D721Med (cell line): ENCODE measurements at places on chromosomes 5 and 9.

GRCh38 chr5:127812570-127812969 lies 109.4 kb downstream of the CCDC192 start:
- DNase-seq = no peak

- peak; percentile 60 for DNase-seq
Observed at GRCh38 chr5:168427224-168427623, 59.0 kb upstream of the RARS1 start.

DNA sequence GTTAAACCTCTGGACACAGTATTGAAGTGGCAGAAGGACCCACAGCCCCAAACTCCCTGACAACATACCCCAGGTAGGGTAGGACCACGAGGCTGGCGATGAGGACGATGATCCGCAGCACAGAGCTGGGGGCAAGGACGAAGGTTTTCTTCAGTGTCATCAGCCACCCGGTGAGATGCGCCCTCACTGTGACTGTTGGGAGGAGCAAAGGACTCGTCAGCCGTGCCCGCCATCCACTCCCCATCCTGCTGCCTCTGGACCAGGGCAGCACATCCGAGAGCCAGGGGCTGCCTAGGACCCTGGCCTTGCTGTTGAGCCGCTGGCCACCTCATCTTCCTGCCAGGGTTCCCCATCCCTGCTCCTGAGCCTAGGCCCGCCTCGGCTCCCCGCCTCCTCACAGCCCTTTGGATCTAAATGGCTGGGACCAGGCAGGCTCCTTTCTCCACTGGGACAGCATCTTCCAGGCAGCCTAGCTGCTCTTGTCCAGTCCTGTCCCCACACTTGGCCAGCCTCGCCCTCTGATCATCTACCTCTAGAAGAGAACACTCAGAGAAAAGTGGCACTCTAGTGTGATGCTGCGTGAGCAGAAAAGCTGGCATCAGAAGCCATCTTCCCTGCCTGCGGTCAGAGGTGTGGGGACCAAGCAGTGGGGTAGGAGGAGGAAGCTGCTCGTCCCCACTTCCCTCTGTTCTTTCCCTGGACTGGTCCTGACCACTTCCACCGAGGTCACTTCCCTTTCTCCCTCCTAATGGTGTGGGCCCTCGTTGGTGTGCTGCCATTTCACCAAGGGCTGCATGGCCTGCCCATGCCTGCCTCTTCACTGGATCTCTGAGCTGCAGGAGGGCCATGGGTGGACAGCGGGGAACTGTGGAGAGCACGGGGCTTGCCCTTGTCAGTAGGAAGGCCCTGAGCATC lies 49.2 kb downstream of the OTULIN start:
- no peak for DNase-seq

GRCh38 chr5:149561848-149562247 lies 10.6 kb upstream of the CSNK1A1 start:
- no peak for DNase-seq

- DNase-seq = no peak
Observed at GRCh38 chr9:91560301-91560700, 136.7 kb upstream of the NFIL3 start.

DNA sequence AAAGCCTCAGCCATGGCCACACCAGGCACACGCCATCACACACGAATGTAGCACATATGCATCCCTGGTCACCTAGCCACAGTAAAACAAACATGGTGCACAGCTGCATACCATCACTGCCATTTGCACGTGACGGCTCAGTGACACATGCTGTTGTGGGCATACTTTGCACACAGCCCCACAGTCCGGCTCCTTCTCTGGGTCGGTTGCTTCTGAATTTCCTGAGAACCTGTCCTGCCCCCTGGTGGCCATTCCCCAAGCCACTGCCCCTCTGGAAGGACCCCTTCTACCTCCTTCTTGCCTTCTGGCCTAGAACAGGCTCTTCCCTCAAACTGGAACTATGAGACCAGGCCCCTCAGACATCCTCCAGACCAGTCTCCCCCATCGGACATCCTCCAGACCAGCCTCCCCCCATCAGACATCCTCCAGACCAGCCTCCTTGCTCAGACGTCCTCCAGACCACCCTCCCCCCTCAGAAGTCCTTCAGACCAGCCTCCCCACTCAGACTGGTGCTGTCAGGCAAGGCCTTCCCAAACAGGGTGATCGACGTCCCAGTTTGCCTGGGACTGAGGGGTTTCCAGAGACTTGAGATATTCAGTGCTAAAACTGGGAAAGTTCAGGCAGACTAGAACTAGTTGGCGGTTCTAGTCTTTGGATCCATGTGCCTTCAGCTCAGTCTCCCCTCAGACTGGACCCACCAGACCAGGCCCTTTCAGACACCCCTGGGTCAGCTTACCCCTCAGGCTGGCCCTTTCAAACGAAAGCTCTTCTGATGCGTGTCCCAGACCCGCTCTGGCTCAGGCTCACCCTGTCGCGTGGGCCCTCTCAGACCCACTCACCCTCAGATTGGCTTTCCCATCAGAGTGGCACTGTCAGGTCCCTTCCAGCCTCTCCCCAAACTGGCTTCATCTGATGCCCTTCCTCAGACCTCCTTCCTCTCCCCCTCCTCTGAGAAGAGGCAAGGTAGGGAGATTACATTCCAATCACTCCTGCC lies 24.3 kb upstream of the ENHO start:
- DNase-seq = no peak

DNA sequence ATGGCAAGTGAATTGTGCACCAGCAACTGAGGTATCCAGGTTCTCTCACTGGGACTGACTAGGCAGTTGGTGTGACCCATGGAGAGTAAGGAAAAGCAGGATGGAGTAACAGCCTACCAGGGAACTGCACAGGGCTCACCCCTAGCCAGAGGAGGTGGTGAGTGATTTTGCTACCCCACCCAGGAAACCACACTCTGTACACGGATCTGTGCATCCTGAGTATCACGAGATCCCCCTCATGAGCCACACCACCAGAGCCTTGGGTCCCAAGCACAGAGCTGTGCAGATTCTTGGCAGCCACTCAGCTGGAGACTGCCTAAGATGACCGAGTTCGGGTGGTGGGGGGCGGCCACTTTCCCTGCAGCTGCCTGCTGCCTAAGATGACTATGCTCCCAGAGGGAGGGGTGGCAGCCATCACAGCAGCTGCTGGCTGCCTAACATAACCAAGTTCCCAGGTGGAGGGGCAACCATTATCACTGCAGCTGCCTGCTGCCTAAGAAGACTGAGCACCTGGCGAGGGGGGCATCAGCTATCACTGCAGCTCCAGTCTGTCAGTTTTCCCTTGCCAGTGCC lies 48.4 kb upstream of the EFNA5 start:
- no peak for DNase-seq

DNA sequence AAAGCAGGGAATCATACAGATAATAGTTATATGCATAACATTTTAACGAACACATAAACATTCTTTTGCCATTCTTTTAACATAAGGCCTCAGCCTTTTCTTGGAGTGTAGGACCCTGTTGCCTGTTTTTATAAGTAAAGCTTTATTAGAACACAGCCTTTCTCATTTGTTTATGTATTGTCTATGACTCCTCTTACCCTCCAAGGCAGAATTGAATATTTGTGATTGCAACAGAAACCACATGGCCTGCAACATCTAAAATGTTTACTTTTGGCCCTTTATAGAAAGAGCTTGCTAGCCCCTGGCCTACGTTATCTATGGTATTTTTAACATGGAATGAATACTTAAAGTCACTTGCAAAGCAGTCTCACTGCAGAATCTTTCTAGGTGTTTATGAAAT lies 2.6 kb downstream of the SLC31A1 start:
- DNase-seq = no peak

DNA sequence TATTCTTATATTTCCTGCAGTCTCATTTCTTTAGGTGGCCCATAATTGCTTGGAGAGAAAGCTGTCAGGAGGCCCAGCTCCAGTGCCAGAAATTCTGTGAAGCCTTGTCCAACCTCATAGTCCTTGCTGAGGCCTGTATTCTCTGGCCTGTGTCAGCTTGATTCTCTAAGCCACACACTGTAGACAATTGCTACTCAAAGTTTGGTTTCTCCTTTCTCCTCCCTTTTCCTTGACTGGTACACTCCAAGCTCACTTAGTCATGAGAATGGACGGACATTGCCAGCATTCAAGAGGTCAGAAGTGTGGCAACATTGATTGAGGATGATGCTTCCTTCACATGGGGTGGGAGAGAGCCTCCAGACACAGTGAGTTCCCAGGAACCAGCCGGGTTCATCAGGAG lies 71.3 kb upstream of the CXCL14 start:
- no peak for DNase-seq

DNA sequence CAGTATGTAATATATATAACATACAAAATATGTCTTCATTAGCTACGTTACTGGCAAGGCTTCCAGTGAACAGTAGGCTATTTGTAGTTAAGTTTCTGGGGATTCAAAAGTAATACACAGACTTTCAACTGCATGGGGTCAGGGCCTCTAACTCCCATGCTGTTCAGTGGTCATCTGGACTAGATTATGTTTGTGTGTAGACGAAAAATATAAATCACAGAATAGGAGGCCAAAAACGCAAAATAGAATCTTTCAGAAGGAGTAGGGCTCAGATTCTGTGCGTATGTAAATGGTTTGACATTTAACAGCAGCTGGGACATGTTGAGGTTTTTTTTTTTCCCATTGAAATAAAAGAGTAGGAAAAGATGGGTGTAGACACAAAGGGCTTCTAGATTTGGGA lies 1048.7 kb upstream of the WWC1 start:
- no peak for DNase-seq

DNA sequence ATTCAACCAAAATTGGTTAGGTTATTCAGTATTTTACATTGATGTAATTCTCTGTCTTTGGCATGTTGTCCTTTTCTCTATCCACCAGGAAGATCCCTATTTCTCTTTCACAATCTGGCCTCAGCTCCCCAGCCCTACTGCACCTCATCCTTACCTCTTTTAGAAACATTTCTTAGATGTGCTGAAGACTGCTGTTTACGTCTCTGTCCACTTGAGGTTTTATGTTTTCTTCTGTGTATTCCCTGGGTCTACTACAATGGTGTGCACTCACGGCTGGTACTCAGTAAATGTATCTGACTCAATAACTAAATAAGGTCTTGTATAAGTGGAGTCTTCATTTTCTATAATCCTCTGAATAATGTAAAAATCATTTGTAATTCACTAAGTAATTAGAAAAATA lies 822.7 kb downstream of the DTWD2 start:
- no peak for DNase-seq

DNA sequence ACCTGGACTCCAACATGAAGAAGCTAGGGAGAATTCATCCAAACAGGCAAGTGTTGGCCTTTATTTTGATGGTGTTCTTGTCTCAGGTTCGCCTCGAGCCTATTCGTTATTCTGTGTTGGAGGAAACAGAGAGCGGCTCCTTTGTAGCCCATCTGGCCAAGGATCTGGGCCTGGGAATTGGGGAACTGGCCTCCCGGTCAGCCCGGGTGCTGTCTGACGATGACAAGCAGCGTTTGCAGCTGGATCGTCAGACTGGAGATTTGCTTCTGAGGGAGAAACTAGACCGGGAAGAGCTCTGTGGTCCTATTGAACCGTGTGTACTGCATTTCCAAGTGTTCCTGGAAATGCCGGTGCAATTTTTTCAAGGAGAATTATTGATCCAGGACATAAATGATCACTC lies 367 bp downstream of the PCDHB4 start:
- DNase-seq = no peak

DNA sequence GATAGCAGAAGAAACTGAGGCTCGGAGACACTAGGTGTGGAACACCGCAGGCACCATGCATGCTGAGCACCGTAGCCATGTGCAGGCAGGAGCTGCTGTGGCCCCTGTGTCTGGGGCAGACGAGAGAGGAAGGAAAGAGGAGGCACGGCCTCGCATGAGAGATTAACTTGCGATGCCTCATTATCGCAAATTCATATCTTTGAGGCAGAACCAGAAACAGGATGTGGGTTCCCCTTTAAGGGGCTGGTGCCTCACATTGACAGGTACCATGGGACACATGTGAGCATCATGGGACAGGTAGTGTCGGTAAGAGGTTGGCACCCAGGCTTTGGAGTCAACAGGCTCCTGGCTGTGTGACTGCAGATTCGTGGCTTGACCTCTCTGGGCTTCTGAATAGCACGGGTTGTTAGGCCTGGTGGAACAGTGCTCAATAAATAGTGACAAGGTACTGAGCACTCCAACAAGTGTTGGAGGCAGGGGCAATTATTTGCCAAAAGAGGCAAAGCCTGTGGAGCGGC lies 40.8 kb downstream of the NAIF1 start:
- DNase-seq = no peak

DNA sequence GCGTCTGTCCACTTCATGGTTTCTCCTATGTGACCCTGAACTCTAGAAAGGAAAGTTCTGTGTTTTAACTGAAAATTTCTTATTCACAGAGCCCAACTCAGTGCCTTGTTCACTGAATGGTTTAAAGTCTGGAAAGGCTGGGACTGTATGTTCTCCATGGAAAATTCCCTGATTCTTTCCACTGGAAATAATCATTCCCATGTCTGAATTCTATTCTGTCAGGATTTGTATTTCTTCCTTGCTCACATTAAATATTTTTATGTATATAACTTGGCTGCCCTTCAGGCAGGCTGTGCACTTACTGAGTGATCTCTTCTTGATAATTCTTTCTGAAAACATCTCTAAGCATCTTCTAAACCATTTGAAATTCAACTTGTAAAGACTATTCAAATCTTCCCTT lies 1126.9 kb upstream of the DMAC1 start:
- no peak for DNase-seq
